SJCRH30 (cell line): ENCODE measurements at places on chromosomes 1 and 21.

- no peak for DNase-seq
Measured at GRCh38 chr1:64403331-64403730, 66.6 kb upstream of the CACHD1 start.

- DNase-seq: no peak
Measured at GRCh38 chr21:46503922-46504550, 45.3 kb downstream of the DIP2A start.

DNA sequence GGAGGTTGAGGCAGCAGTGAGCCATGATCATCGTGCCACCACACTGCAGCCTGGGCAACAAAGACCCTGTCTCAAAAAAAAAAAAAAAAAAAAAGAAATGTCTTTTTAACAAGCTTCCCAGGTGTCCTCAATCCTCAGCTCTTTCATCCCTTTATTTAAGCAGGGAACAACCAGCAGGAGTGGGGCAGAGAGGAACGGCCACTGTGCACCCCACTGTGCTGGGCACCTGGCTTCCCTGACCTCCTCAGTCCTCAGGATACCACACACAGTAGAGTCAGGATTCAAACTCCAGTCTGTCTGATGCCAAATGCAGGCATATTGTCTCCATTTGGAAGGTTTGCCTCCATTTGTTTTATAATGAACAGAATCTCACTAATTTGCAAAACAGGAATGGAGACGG, 19.8 kb upstream of the PTAFR start:
- DNase-seq: no peak

GRCh38 chr21:34969423-34970166, 79.5 kb downstream of the RUNX1 start:
- no peak for DNase-seq

DNA sequence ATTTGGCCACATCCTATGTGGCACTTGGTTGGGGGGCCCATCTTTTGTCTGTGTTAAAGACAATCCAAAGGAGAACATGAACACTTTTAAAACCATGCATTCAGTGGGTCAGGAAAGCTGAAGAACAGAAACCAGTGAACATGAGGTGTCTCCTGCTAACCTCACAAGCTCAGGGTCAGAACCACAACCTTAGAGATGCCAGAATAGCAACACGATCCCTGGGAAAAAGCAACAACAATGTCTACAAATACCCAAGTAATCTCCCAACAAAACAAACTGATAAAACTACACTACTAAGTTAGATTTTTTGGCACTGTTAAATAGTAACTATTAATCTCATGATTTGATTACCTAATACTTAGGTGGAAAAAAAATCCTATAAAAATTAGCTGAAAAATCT, 34.1 kb upstream of the GNG4 start:
- no peak for DNase-seq

DNA sequence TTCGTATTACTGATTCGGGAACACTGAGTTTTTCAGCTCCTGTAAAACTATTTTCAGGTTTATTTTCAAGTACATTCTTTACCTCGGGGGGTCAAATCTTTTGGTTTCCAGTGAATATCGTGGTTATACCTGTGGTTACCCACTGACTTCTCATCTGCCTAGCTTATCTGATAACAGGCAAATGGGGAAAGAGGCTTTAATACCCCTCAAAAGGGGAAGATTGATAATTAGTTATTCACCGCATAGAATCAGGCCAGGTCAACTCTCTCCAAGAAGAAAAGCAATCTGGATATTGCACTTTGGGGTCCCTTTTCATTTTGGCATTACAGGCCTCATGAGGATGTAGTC, 23.0 kb downstream of the RUNX1 start:
- DNase-seq: no peak

GRCh38 chr1:203136409-203137042, 9.0 kb downstream of the ADORA1 start:
- no peak for DNase-seq

DNA sequence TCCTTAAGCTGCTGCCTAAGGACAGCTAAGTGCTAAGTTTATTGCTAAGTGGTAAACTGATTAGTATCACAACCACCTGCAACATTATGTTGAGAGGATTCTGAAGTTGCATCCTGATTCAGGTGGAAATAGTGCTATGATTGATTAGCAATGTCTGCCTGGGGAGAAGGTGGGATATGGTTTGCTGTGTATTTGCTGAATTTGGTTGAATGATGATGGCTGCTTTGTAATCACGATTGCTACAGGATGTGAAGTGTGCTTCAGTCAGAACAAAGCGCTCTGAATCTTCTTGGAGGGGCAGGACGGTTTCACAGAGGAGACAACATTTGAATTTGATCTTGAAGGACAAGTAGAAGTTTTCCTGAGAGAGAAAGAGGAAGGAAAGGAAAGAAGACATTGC, 226.0 kb downstream of the ST6GALNAC3 start:
- DNase-seq: no peak

DNA sequence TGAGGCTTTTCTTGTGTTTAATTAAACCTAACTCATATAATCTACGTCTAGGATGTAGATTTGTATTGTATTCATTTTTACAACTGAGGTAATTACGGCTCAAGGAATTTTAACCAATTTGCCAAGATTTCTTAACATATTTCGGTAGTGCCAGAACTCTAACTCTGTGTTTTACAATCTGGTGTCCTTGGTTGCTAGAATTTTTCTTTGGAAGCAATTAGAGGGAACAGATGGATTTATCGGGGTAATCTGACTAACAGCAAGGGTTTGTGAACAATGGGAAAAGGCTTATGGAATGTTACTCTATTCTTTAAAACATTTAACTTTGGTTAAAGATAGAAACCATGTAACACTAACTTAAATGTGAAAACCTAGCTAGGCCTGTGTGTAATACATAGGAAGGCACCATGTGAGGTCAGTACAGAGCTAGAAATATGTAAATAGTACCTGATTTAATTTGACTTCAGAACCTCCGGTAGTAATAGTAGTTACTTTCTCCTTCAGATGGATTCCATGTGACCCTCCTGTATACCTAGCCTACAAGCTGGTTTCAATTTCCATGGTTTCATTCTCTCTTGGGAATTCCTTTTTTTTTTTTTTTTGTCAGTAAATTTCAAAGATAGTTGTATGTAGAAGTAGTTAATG, 1.2 kb downstream of the MTF2 start:
- DNase-seq: no peak

- DNase-seq: peak; percentile 7
Measured at GRCh38 chr1:185656663-185657062, 77.5 kb upstream of the HMCN1 start.

GRCh38 chr1:8028571-8028910, 2.4 kb upstream of the ERRFI1 start:
- DNase-seq: no peak

GRCh38 chr1:177471244-177471643, 300.5 kb downstream of the BRINP2 start:
- no peak for DNase-seq

DNA sequence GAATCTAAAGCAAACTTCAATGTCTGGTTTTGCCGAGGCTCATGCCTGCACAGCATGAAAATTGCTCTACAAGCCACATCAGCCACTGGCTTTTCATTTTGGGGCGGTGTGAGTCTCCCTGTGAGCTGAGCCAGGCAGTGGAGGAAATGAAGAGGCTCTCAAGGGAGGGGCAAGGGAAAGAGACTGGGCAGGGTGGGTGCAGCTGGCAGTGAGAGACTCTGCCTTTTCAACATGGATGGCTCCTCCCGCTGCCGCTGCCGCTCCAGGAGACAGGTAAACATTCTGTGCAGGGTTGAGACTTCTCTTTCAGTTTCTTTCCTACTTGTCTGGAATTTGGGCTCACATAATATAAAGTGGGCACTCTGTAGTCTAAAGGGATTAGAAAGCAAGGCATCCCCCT, 11.3 kb upstream of the CTSE start:
- no peak for DNase-seq

DNA sequence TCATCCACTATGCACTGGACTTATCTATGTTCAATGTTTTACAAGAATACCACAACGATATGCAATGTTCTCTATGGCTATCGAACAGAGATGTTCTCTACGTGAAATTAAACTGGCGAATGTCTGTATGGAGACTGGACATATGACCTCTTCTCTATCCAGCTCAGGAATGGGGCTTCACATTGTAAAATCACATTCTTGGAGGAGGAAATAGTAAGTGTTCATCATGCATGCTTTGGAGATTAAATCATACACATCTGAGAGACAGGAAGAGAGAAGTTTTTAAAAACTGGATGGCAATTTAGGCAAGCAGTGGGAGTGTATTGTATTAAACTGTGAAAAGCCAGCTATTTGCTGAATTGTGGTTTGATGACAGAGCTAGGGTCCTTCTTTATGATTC, 47.9 kb upstream of the RGL1 start:
- DNase-seq: no peak

- DNase-seq: no peak
Measured at GRCh38 chr1:154770897-154771594, 99.0 kb downstream of the KCNN3 start.

DNA sequence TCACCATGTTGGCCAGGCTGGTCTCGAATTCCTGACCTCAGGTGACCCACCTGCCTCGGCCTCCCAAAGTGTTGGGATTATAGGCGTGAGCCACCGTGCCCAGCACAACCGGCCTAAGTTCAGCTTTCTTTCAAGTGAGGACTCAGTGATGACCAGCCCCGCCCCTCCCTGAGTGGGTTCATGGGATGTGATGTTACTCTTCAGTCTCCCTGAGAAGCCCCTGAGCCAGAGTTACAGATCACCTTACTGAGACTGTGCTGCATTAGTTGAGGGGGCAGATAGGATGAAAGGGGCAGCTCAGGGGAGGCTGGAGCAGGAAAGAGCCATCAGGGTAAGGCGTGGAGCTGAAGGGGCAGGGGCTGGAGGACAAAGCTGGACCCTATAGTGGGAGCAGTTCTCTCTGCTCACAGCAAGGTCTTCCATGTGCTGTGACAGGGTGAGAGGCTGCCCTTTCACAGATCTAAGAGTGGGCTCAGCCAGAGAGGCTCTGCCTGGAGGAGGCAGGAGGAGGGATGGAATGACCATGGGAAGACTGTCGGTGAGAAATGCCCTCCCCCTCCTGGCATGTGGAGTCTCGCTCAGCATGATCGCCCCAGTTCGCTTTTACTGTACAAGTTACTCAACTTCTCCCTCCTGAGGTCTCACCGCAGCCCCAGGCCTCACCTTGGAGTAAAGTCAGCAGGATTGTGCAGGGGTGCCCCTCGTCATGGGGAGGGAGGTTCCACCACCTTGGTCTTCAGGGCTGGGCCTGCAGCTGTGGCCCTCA, 13.4 kb downstream of the SH2D2A start:
- DNase-seq: no peak

GRCh38 chr1:65630855-65631254, 161.8 kb upstream of the PDE4B start:
- DNase-seq: no peak

GRCh38 chr1:54600947-54601721, 22.2 kb downstream of the FAM151A start:
- DNase-seq: no peak

- DNase-seq: no peak
Measured at GRCh38 chr1:159889202-159889601, 10.8 kb downstream of the CFAP45 start.

DNA sequence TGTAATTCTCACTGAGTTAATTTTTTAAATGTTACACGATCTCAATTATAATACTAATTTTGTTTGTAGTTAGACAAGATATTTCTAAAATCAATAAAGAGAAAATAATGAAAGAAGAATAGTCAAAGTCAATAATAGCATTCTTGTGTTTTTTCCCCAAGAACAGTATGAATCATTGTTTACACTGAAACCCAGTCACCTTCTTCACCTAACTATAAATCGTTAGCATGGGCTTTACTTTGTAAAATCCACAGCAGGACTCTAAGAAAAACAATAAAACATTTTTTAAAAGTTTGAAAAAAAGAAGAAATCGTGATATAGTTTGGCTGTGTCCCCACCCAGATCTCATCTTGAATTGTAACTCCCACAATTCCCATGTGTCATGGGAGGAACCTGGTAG, 234.6 kb upstream of the LYPLAL1 start:
- no peak for DNase-seq

GRCh38 chr1:23803674-23804073, 3.1 kb upstream of the GALE start:
- no peak for DNase-seq
